ENCODE measurements at places on chromosomes 12 and 14. TPM values are rescaled to one million over a fixed set of nuclear protein-coding genes. Genes with fewer than 3 reads are reported as not detected.

GRCh38 chr12:63021116-63021515, 86.2 kb upstream of the PPM1H start:
- H3K4me3 ChIP-seq, result peak overlapping the region; percentile 11
- H3K27me3 ChIP-seq, result peaks cover 16% of the 10 kb centered on the region
- no peak for DNase-seq

GRCh38 chr14:104247336-104248202, 109.2 kb downstream of the KIF26A start:
- no peaks in the 10 kb centered on the region for H3K36me3 ChIP-seq
- DNase-seq, result no peak
- H3K4me3 ChIP-seq, result no peak overlapping the region
- no peak overlapping the region for H3K27ac ChIP-seq
- H3K27me3 ChIP-seq, result no peaks in the 10 kb centered on the region
- H3K4me1 ChIP-seq, result no peaks in the 10 kb centered on the region

DNA sequence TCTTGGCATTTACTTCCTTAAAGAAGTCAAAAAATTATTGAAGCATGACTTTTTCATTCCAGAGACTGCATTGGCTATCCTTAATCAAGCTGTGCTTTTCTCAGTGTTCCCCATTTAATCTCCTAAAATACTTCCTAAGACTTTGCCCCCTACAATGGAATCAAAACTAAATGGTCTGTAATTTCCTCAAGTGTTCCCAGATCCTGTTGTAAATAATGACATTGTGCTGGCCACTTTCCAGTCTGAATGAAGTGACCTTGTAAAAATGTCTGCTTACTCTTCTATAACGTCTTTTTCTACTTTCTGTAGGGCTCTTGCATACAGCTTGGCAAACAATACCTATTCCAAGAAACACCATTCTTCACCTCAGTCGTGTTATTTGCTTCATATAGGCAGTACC, 45.3 kb upstream of the MBIP start:
- no peaks in the 10 kb centered on the region for H3K27me3 ChIP-seq
- no peak for DNase-seq
- H3K4me3 ChIP-seq, result no peak overlapping the region
- H3K36me3 ChIP-seq, result no peaks in the 10 kb centered on the region
- no peak overlapping the region for H3K27ac ChIP-seq

DNA sequence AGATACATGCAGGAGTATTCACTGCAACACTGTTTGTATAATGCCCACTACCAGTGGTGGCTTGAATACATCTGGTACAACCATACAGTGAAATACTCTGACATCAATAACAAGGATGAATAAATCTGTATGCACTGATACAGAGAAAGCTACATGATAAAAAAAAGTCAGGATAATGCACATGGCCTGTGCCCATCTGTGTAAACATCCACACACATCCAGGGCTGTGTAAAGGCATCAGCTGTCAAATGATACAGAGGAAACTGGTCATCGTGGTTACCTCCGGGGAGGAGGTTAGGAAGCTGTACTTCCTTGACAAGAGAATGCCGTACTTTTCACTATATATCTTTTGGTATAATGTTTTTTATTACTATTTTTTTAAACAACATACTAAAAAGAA, 176.6 kb downstream of the FOXN3 start:
- no peak for DNase-seq
- no peak overlapping the region for H3K27ac ChIP-seq
- H3K27me3 ChIP-seq, result no peaks in the 10 kb centered on the region
- H3K4me3 ChIP-seq, result no peak overlapping the region

The ERBB3 gene
- total RNA-seq, result 1.5 TPM

The EFS gene
- total RNA-seq, result 11.5 TPM

The PTCSC3 gene
- total RNA-seq, result not detected

The NEUROD4 gene
- not detected for total RNA-seq
